Fibroblast of villous mesenchyme (primary cell): ENCODE measurements at places on chromosomes 7 and 10.

DNA sequence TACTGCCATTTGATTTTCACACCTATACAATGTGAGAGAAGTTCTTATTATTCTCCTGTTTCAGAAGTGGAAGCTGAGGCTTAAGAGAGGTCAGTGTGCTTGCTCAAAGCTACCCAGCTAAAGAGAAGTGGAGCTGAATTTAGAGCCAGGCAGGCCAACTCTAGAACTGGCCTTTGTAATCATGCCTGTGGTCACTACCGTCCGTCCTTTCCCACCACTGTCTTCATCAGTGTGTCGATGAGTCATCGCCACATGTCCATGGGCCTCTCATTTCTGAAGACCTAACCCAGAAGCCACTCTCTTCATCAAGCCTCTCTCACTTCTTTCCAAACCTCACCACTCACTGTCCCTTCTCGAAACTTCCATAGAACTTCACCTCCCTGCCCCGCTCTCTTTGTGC lies 237.8 kb downstream of the KIAA1217 start:
- DNase-seq = peak; percentile 88

- DNase-seq = peak; percentile 50
These were observed 8.5 kb upstream of the C10orf105 start for GRCh38 chr10:71727738-71728737.

GRCh38 chr10:133109711-133110110 lies 22.0 kb downstream of the ADGRA1 start:
- no peak for DNase-seq

DNA sequence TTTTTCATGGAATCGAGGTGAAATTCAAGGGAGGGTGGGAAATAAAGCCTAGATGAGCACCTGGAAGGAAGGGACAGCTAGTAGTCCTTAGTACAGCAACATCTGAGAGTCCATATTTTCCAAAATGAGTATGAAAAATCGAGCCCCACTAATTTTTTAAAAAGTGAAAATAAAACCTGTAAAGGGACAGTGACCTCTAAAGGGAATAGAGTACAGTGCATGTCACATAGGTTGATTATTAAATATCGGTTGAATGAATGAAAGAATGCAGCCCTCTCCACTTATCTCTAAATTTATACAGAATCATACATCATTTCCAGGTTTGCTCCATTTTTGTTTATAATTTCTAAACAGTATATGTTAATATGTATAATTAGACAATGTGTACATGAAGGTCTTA lies 1088.5 kb upstream of the GHITM start:
- DNase-seq = no peak

DNA sequence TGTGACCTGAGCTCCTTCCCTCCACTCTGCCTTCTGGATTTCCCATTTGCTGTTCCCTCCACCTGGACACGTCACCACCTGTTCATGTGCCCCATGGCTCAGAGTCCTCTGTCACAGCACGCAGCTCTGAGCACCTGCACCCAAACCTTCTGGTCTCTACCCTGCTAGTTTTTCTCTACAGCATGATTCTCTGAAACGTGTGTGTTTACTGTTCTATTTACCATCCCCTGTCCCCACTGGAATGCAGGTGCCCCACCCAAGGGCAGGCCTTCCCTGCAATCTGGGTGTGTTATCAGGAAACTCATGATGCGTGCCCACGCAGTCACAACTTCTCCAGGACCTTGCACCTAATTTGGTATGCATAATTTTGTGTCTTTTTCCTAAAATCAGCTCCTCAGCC lies 284.4 kb upstream of the IGFBP3 start:
- no peak for DNase-seq

GRCh38 chr10:93434991-93435491 lies 47.1 kb downstream of the MYOF start:
- peak; percentile 60 for DNase-seq

DNA sequence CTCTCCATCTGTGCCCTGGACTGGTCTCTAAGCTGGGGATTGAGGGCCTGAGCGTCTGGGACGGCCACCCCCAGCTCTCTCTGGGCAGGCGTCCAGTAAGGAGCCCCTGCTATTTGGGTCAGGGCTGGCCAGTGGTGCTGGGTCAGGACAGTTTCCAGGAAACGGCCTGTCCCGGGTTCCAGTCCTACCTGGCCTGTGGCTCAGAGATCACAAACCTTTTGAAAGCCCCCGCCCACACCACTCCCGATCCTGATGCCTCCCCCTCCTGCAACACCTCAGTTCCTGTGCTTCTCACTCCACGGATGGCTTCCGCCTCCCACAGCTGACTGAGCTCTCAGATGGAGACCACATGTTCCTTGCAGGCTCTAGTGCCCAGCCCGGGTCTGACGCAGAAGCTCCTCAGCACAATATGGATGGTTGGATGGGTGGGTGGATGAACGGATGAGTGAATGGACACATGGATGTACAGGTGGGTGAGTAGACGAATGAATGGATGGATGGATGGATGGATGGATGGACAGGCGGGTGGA lies 91.7 kb upstream of the PDGFA start:
- no peak for DNase-seq

GRCh38 chr10:95456516-95456915 lies 104.7 kb downstream of the SORBS1 start:
- DNase-seq = no peak

DNA sequence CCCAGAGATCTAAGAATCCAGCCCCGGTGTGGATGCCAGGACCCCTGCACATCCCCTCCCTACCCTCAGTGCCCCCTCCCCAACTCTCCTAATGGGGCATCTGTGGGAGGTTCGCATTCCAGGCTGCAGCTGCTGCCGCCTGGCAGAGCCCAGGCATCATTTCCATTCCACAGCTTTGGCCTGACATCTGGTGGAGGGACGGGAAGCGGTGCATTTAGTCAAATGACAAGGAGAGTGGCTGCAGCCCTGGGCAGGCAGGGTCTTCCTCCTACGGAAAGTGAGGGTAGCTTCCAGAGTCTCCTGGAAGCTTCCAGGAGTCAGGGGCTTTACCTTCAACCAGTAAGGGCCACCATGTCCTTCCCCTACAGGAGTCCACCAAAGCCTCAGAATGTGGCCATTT lies 30.8 kb downstream of the PRLHR start:
- DNase-seq = no peak

GRCh38 chr10:95454940-95455339 lies 106.2 kb downstream of the SORBS1 start:
- DNase-seq = no peak

GRCh38 chr7:5590596-5591277 lies 167.1 kb upstream of the TNRC18 start:
- no peak for DNase-seq

DNA sequence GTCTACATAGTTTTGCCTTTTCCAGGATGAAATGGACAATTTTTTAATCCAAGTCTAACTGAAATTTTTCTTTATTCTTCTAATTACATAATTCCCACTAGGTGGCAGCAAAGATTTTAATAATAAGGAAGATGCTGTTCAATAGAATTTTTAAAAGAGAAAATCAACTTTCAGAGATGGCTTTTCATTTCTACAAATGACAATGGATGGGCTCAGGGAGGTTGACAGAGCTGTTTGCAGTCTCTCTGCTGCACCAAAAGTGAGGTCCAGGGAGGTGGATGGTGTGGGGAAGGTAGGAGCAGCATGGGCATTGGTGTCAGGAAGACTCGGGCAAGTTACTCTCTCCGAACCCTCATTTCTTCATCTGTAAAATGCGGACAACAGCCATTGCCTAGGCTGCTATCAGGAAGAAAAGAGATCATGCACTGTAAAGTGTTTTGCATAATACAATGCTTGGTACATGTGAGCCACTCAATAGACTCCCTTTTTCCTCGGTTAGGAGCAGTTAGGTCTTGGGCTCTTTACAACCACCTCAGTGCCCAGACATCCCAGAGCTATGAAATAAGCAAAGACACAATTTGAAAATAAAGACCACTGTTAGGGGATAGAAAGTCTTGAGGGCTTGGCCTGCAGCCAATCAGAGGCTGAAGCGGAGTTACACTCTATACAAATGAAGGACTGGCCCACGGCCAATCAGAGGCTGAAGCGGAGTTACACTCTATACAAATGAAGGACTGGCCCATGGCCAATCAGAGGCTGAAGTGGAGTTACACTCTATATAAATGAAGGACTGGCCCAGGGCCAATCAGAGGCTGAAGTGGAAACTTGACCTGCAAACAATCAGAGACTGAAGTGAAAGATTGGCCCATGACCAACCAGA lies 107.1 kb downstream of the ABLIM1 start:
- DNase-seq = peak; percentile 56

DNA sequence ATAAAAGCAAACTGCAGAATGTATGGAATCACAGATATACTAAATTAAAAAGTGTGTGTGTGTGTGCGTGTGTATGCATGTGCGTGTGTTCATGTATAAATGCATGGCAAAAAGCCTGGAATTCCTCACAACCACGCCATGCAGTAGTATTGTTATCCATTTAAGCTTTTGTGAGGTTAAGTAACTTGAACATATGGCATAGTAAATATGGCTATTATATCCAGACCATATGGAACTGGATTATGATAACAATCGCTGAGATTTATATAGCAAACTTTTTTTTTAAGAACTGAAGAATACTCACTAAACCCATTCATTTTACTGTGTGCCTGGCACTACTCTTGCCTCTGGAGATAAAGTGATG lies 22.3 kb upstream of the NANOS1 start:
- DNase-seq = no peak

- no peak for DNase-seq
These were observed 150.9 kb downstream of the UBE2H start for GRCh38 chr7:129801882-129802281.

- no peak for DNase-seq
These were observed 347.5 kb downstream of the GPAM start for GRCh38 chr10:111836064-111836463.

GRCh38 chr10:126511917-126512479 lies 123.7 kb upstream of the ADAM12 start:
- no peak for DNase-seq

GRCh38 chr10:97329766-97330165 lies 4.8 kb downstream of the FRAT2 start:
- no peak for DNase-seq

DNA sequence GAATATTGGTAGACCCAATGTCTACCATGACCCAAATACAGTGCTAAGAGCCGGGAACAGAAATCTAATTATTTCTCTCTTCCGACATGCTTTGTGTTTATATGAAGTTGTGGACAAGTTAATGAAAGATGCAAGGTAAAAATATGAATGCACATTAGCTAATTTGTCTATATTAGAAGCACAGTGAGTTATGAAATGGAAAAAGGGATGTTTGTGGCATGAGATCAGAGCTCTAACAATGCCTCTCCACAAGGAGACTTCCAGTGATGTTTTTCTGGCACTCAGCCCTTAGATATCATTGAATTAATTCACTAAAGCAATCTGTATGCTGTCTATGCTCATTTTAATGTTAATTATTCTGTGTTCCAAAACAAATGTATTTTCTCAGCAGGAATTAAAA lies 897.2 kb downstream of the CNTNAP2 start:
- no peak for DNase-seq

DNA sequence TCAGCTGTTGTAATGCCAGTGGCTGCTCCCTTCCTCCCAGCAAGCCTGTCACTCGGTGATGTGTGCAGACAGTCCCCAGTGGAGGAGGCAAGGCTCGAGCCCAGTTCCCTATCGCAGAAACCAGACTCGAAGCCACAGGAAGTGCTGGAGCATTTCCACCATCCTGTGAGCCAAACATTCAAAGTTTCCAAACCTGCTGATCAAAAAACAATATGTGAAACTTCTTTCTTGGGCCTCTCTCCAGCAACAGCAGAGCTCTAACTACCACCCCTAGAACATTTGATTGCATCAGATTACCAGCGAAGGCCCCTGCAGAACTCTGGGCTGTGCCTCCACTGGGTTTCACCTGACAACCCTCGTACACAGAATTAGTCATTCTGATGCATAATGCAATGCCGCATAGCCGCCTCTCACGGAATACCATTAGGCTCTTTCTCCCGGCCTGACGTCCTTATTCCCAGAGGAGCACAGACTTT lies 94.0 kb downstream of the ELMO1 start:
- peak; percentile 10 for DNase-seq
